ENCODE measurements at places on chromosomes 4 and X.

- no peak for DNase-seq
Measured at GRCh38 chr4:73477176-73477575, 4.4 kb upstream of the AFM start.

GRCh38 chrX:10414862-10415261 lies 205.5 kb downstream of the MID1 start:
- peak; percentile 20 for DNase-seq

GRCh38 chrX:148567229-148567628 lies 66.8 kb downstream of the AFF2 start:
- DNase-seq: peak; percentile 85

DNA sequence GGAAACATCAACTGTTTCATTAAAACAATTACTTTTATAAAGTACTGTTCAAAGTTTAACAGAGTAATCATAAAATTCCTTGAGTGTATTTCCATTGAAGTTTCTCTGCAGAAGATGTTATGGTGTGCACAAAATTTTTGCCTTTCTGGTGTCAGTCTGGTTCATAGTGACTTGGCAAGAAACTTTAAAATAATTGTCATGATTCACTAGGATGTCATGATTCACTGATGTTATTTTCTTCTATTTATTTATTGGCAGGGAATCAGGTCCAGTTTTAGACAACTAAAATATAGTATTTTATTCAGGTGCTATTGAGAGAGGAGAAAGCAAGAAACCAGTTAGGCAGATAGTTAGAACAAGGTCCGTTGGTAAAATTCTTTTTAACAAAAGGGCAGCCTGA lies 3.8 kb downstream of the UGT2A1 start:
- peak; percentile 1 for DNase-seq

DNA sequence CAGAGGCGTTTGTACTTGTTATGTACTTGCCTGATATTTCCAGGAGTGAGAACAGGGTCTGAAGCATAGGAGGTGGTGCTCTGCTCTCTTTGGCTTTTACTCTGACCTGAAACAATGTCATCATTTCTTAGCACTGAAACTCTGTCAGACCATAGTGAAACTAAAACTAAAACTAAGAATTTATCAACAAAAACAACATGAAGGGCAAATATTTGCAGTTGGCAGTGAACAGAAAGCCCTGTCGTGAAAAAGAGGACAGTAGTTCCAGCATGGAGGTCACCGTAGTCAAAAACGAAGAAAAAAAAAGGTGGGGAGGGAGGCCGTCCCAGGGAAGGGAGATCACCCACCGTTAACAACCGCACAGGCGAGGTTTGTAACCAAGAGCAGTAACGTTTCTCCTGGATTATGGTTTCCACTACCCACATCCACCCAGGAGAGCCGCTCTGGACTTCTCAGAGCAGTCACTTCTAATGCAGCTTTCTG lies 97.5 kb downstream of the ANK2 start:
- no peak for DNase-seq

- no peak for DNase-seq
Measured at GRCh38 chr4:153453402-153453801, 12.8 kb upstream of the TMEM131L start.

- no peak for DNase-seq
Measured at GRCh38 chr4:145315811-145316225, 135.4 kb upstream of the OTUD4 start.

- DNase-seq: no peak
Measured at GRCh38 chr4:81486502-81486901, 14.8 kb upstream of the RASGEF1B start.

GRCh38 chr4:87934973-87935372 lies 40.5 kb upstream of the SPP1 start:
- DNase-seq: no peak

GRCh38 chrX:71143508-71143907 lies 1.1 kb upstream of the NLGN3 start:
- DNase-seq: peak; percentile 59

DNA sequence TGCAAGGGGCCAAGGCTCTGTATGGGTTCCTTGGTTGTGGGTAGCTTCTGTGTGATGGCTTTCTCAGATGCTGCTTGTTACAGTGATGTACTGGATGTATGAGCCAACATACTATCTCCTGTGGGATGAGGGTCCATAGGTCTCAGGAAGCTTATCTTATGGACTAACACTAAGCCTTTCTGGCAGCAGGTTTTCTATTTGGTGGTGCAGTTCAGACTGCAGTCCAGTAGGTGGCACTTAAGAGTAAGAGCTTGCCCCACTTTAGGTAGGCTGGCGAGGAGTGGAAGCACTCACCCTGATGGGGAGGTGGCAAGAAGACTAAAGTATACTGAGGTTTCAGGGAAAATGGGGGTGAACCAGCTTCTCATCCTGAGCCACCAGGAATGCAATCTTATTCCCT lies 306.7 kb upstream of the MAOA start:
- peak; percentile 28 for DNase-seq

- no peak for DNase-seq
Measured at GRCh38 chr4:105596684-105597083, 44.3 kb downstream of the ARHGEF38 start.

- DNase-seq: no peak
Measured at GRCh38 chrX:133916984-133917722, 68.2 kb downstream of the GPC3 start.

GRCh38 chr4:152667781-152668180 lies 12.0 kb downstream of the TMEM154 start:
- no peak for DNase-seq

DNA sequence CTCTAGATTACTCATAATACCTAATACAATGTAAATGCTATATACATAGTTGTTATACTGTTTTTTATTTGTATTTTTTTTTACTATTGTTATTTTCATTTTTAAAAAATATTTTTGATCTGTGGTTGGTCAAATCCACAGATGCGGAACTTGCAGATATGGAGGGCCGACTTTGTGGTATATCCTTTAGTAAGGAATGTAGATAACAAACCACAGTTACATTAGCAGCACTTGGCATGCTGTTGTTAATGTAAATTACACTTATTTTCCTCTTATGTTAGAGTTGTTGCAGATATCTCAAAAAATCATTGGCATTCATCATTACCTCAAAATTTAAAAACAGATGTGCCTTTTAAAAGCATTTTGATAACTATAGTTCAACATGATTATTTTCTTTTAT lies 151.0 kb downstream of the TMEM164 start:
- DNase-seq: no peak

Measured in fibroblast of lung (primary cell).